ENCODE measurements at places on chromosomes 5 and 9.

GRCh38 chr5:169088028-169088725, 212.8 kb downstream of the SLIT3 start:
- no peak for DNase-seq

GRCh38 chr9:77707383-77708063, 59.4 kb upstream of the GNA14 start:
- no peak for DNase-seq

- no peak for DNase-seq
These were observed 34.4 kb downstream of the KCNT1 start for GRCh38 chr9:135736272-135736978.

GRCh38 chr5:142717582-142718215, 31.8 kb upstream of the FGF1 start:
- peak; percentile 21 for DNase-seq

GRCh38 chr9:70152350-70152749, 106.4 kb upstream of the SMC5 start:
- DNase-seq: no peak

GRCh38 chr9:108671176-108671575, 184.6 kb downstream of the ACTL7B start:
- no peak for DNase-seq

DNA sequence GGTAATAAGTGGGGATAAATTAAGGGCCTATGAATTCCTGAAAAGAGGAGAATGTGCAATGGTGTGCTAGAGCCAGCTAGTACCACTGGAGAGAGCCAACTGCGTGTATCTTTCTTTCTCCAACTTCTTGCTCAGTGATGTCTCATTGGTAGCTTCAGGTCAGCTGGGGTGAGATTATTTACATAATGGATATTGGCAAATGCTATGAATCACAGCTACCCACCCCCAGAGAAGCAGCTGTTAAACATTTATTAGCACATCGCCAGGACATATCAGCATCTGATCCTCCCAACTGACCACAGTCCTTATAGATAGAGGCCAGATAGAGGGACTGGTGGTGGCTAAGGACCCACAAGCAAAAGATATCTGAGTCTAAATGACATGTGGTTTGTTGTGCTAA, 421.3 kb downstream of the ACTL7B start:
- DNase-seq: no peak

GRCh38 chr5:172038167-172038566, 31.7 kb upstream of the FBXW11 start:
- no peak for DNase-seq

- no peak for DNase-seq
These were observed 40.2 kb upstream of the EGFL7 start for GRCh38 chr9:136622538-136622948.

DNA sequence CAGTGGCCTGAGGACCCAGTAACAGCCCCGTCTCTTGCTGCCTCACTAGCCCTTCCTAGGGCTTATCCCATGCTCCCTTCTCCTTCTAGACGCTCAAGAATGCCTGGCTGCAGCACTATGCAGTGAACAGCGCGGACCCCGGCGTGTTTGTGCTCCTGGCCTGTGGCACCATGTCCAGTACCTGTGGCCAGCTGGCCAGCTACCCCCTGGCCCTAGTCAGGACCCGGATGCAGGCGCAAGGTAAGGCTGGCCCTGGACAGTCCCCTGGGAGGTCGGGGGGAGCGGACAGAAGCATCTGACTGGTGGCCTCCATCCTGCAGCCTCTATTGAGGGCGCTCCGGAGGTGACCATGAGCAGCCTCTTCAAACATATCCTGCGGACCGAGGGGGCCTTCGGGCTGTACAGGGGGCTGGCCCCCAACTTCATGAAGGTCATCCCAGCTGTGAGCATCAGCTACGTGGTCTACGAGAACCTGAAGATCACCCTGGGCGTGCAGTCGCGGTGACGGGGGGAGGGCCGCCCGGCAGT, 20.5 kb downstream of the PTGES2 start:
- DNase-seq: no peak

DNA sequence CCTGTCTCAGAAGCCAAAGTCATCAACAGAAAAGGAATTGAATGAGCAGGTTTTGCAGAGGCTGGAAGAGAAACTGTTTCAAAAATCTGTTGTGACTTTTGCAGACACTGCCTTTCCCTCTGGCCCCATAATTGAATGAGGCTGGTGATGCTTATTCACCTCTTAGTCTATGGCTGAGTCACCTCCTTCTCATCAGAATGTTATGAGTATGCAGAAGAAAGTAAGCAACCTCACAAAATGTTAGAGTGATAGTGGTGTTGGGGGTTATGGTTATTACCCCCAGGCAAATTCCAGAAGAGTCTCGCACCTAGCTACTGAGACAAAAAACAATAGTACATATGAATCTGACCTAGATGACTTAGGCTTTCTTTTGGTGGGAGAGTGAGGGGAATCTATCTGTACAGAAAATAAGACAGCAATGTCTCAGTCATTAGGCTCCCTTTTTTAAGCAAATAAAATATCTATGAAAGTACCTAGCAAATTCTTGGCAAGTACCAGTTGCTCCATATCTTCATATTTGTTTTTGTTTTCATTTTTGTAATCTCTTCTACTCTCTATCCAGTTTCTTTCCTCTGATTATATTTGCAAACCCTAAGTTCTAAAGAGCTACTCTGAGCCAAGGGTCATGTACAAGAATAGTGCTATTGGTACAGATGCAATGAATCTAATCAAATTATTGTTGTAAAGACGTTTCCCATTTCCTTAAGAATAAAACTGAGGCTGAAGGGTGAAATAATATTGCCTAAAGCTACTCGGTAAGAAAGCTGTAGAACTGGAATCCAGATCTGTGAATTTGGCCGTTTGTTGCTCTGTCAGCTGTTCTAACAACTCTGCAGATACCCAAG, 498.1 kb upstream of the TNC start:
- DNase-seq: no peak

- DNase-seq: no peak
These were observed 4.5 kb upstream of the TLE1 start for GRCh38 chr9:81693671-81694378.

DNA sequence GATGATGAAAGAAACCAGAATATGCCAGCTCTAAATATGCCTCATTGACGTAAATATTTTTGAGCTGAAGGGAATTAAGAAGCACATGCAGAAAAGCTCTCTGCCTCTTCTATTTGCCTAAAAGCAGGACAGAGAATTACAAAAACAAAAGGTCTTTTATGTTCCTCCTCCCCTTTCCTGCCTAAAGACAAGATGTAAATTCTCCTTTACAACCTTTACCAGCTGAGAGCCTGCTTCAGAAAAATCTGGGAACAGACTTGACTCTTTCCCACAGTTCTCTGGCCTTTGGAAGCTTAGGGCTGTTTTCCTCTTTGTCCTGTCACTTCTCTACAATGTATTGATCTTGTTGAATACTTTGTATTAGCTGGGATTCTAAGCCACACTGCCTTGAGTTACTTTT, 199.7 kb downstream of the TMC1 start:
- DNase-seq: no peak
